ENCODE measurements at places on chromosomes 16 and 17. TPM values are rescaled to one million over a fixed set of nuclear protein-coding genes. Genes with fewer than 3 reads are reported as not detected.

DNA sequence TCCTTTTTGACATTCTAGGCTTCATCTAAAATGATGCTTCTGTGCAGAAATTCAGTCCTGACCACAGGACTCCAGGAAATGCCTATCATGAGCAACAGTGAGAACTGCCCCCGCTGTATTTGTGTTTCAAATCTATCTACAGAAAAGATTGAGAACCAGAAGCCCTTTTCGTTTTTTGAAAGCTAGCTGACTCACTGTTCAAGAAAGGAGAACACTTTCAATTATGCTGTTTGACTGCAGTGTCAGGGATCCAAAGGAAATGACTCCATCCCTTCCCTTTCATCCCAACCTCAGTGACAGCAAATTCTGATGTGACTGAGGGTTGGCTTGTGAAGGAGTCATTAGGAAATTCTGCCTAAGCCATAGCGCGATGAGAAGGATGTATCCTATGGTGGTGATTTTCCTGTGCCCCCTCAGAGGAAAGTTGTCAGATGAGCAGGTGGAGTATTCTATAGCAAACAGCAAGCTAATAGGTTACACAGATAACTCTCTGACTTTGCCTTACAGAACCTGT lies 622.3 kb downstream of the TMEM114 start:
- DNase-seq: no peak

Gene STH
- total RNA-seq: not detected

Gene RNF112
- total RNA-seq: 1.8 TPM

GRCh38 chr17:12429116-12429515 lies 236.6 kb upstream of the MYOCD start:
- DNase-seq: no peak

DNA sequence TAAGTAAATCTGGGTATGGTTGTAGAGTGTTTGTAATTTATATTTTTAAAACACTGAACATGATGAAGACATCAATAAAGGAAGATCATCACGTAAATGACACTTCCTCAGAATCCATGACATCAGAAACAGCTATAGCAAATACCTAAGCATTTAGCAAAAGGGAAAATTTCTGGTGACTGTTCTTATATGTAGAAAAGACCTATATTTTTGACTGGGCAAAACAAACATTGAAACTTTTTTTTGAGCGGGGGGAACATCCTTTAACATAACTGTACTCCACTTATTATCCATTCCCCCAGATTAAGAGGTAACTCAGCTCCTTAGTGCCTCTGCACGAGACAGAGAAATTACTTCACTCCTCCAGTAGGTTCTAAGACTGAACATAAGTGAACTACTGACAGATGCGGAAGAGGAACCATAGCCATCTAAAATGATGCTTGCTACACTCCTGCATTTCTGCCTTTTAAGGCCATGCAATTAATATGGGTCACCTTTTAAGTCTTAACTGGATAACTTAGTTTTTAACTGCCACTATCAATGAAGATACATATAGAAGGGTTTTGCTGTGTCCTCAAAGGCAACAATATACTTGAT lies 9.4 kb downstream of the CRYBA1 start:
- DNase-seq: no peak

Gene KREMEN2
- not detected for total RNA-seq

Gene ATMIN
- total RNA-seq: 29.7 TPM

- DNase-seq: no peak
Measured at GRCh38 chr16:77480681-77481315, 46.0 kb upstream of the ADAMTS18 start.

- DNase-seq: peak; percentile 30
Measured at GRCh38 chr16:57371494-57372371, 557 bp upstream of the CX3CL1 start.

Gene ARL5C
- not detected for total RNA-seq

Gene FA2H
- total RNA-seq: 2.5 TPM
